ENCODE measurements at places on chromosomes 3 and 15.
A peak's percentile ranks its signal among the peaks of the same experiment; 100 is the strongest.

DNA sequence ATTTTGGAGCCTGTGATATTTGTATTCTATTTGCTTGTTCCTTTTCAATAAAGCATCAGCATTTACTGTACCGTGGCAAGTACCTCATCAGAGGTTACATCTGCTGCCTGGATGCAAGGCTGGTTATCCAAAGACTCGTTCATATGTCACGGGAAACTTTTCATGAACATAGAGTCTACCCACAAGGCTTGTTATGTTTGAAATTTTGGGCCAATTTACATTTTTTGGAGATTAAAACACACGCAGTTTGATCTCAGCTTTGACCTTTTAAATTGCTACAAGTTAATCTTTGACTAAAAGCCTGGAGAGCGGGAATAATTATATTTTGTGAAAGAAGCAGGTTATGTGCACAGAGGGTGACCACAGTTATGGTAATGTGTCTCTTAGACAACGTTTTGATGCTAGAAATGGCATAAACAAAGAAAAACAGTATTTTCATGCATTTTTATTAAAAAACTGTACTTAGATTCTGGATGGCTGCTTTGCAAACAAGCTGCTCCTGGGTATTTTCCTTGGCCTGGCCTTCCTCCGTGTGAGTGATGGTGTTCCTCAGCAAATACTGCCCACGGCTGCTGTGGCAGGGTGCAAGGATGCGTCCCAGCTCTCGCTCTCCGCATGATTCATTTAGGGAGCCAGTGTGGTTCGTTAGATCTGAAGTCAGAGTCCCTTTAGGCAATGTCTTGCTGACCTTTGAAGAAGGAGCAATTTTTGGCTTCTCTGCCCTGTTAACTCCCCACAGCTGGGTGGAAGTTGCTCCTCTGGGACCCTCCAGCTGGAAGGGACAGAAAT is 27.1 kb downstream of the CHST2 start:
- no peak for DNase-seq

GRCh38 chr3:184230603-184231528 is 1.5 kb downstream of the VWA5B2 start:
- no peak for DNase-seq

DNA sequence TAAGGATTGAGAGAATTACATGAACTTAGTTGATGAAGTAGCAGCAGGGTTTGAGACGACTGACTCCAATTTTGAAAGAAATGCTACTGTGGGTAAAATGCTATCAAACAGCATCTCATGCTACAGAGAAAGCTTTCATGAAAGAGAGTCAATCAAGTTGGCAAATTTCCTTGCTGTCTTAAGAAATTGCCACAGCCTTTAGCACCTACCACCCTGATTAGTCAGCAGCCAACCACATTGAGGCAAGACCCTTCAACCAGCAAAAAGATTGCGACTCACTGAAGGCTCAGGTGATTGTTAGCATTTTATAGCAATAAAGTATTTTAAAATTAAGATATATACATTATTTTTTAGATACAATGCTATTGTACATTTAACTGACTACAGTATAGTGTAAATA is 80.9 kb downstream of the RAP2B start:
- no peak for DNase-seq

- no peak for DNase-seq
Observed at GRCh38 chr3:154786724-154787123, 293.4 kb upstream of the MME start.

DNA sequence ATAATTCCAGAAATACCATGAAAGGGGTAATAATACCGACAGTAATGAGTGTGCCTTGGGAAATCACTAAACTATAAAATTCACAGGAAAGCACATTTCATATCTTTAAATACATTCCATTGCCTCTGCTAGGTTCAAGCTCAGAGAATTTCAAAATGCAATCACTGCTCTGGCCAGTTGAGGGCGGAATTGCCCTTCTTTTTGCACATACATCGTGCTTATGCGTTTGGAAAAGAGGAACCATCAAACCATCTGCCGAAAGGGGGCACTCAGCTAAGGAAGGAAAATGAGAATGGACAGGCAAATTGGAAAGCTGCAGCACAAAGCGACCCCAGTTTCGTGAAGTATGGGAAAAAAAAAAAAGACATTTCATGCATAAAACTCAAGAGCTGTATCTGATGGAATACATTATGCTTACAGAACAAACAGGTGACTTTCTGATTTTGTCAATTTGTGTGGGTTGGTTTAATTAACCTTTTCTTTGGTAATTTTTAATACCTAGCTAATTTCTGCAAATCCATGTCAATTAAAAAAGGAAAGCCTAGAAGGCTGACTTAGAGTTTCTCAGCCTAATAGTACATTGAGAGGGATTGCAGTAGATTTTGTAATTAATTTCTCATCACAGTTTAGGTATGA is 61.4 kb downstream of the TUSC7 start:
- DNase-seq: peak; percentile 51

GRCh38 chr3:189369636-189370035 is 197.9 kb downstream of the TPRG1 start:
- peak; percentile 39 for DNase-seq

- no peak for DNase-seq
Observed at GRCh38 chr3:196275126-196275525, 12.4 kb downstream of the PCYT1A start.

DNA sequence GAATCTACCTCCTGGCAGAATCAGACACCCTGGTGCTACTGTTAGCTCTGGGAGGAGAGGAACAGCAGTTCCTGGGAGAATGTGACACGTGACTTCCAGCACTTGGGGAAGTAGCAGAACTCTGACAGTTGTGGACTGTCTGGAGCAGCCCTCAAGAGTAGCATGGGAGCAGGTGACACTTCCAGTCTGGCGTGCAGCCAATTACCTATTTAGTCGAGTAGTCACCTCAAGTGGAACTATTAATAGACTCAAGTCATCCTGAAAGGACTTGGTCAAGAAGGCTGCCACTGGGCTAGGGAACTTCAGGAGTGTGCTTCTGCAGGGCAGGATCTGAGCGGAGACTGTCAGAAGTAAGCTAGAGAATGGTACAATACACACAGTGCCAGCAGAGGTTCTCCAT is 62.3 kb downstream of the MTHFS start:
- DNase-seq: no peak

DNA sequence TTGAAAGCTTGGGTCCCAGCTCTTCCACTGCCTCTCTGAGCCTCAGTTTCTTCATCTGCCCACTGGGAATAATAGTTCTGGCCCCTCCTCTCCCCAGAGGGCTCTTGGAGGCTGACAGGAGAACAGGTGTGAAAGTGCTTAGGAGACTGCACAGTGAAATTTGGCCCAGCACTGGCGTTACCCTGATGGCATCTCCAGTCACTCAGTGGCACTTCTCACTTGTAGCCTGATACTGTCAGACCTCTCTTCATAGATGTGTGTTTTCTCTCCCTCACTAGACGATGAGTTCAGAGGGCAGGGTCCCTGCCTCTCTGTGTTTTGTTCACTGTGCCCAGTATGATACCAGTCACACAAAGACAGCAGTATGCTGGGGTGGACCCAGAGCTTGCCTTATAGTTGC is 22.2 kb upstream of the IGDCC3 start:
- no peak for DNase-seq

DNA sequence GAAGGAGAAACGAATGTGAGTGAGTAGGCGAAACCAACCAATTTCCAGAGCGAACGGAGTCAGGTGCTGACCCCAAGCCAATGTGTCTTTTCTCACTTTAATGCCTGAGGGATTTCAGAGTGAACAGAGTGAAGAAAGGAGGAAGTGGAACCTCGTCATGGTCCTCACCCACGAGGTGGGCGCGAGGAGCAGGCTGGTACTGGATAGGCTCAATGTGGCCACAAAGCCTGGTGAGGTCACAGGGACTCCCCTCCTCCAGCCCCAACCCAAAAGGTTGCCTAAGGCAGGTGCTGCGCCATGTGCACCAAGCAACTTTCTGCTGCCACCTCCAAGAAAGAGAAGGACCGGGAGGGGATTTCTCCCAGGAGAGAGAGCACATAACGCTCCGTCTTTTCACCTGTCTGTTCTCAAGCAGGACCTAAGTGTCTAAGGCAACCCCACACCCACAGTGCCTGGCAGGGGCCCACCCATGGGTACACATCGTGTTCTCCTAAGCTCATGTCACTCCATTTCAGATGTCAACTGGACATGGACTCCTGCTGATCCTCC is 3.8 kb downstream of the NRROS start:
- DNase-seq: no peak

DNA sequence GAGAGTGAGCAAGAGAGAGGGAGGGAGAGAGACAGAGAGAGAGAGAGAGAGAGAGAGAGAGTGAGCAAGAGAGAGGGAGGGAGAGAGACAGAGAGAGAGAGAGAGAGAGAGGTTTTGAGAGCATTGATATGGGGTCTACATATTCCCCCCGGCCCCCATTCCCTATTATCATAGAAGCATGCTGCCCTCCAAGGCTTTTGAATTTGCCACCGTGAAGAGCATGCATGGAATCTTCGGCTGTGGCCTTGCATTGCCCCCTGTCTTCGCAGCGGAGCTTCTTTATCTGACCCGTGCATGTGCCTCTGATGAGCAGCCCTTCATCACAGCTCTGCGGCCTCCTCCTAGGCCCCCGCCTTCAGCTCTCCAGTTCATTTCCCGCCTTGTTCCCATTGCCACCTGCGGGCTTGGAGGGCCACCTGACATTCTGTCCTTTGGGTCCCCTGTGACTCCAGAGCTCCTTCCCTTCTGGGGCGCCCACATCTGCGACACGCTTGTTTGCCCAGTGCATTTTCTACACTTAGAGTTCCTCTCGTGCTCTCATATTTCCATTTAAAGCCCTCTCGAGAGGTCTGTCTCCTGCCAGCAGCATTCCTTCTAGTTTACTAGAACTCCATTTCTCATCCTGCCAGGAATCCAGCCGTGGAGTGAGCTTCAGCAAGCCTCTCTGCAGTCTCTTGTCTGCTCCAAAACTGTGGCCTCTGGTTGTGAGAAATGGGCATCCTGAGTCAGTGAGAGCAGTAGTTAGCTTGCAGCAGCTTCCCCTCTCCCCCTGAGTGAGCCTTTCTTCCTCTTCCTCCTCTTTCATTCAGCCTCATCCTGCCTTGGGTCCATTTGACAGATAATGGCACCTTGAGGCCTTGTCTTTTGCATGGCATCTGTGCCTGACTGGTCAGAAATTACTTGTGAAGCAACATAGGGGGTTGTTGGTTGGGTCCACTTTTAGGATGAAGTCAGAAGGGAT is 25.3 kb downstream of the LPP start:
- no peak for DNase-seq

GRCh38 chr3:66038384-66038725 is 363 bp downstream of the MAGI1 start:
- DNase-seq: no peak

DNA sequence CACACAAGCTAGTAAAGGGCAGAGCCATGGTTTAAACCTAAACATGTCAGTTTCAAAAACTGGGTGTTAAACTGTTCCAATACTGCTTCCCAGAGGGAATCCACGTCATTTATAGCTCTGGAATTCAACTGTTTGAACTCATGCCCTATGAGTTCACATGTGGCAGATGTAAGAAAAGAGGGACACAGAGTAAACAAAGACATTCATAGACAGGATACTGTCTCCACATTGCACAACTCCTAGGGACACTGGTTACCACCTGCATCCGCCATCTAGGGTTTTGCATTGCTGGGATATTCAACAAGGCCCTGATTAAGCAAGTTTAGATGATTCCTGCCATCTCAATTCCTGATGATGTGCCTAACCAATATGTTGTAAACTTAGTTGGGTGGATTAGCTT is 134.1 kb upstream of the COL8A1 start:
- DNase-seq: peak; percentile 85

GRCh38 chr3:184345317-184346144 is 8.1 kb downstream of the FAM131A start:
- peak; percentile 85 for DNase-seq

GRCh38 chr3:149247008-149247710 is 25.5 kb upstream of the CP start:
- DNase-seq: no peak

- peak; percentile 54 for DNase-seq
Observed at GRCh38 chr15:98658831-98659699, 10.7 kb downstream of the IGF1R start.

- DNase-seq: no peak
Observed at GRCh38 chr3:150764967-150765366, 2.0 kb upstream of the SIAH2 start.

- DNase-seq: no peak
Observed at GRCh38 chr3:13106308-13107001, 33.2 kb upstream of the IQSEC1 start.

DNA sequence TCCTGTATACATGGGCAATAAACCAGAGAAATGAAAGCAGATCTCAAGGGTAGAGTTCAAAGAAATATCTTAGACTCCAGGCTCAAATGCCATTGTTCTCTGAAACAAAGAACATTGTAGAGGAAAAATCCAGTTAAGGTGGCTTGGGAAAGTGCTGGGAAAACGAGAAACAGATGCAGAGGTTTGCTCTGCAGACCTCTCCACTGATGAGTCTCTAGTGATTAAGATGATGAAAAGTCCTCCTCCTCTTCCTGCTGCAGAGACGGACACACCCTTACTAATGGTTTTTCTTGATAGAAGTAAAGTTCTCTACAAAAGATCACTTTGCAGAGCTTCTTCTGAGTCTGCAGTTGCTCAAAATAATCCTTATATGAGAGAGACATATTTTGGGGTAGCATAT is 264.7 kb downstream of the GABRG3 start:
- no peak for DNase-seq

GRCh38 chr3:194357681-194358080 is 6.6 kb upstream of the CPN2 start:
- DNase-seq: no peak

DNA sequence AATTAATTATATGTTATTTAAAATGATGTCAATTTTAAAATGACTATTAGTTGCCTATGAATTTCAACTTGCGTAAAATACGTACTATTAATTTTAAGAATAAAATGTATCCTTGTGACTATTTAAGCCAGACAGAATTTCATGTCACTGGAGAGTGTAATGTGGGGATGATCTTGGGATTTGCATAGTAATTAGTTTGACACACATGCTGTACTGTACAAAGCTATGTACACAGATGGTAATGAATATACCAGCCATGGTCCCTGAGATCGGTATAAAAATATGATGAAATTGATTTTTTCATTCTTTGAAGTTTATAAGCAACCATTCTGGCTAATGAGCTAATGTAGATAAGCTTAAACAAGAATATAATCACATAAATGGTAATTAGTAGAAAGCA is 134.4 kb upstream of the ROBO1 start:
- DNase-seq: no peak

- DNase-seq: no peak
Observed at GRCh38 chr3:171044835-171045793, 18.6 kb upstream of the SLC2A2 start.

- no peak for DNase-seq
Observed at GRCh38 chr15:63940966-63941620, 105.2 kb downstream of the DAPK2 start.

GRCh38 chr3:53665608-53666425 is 171.4 kb downstream of the CACNA1D start:
- no peak for DNase-seq

- no peak for DNase-seq
Observed at GRCh38 chr3:71562938-71563337, 20.6 kb downstream of the FOXP1 start.

DNA sequence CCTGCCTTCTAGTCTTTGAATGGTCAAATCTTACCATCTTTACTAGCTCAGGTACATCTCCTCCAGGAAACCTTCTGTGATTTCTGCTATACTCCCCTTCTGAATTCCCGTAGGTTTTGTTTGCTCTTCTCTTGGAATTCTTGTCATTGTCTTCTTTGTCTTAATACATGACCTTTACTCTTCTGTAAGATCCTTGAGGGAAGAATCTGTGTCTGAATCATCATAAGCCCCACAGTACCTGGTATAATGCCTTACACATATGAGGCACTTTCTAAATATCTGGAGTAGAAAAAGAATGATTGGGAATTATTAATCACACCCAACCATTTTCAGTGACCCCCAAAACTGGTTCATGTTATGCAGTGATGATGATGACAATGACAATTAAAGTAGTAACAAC is 210.1 kb upstream of the NR2E3 start:
- no peak for DNase-seq
